ENCODE measurements at places on chromosomes 2 and 18.

GRCh38 chr2:56476509-56477071 is 292.8 kb downstream of the CCDC85A start:
- DNase-seq = no peak

- no peak for DNase-seq
These were observed 447.5 kb upstream of the SLC14A2 start for GRCh38 chr18:45167631-45168280.

GRCh38 chr2:38751596-38752410 is 642 bp upstream of the SRSF7 start:
- no peak for DNase-seq

DNA sequence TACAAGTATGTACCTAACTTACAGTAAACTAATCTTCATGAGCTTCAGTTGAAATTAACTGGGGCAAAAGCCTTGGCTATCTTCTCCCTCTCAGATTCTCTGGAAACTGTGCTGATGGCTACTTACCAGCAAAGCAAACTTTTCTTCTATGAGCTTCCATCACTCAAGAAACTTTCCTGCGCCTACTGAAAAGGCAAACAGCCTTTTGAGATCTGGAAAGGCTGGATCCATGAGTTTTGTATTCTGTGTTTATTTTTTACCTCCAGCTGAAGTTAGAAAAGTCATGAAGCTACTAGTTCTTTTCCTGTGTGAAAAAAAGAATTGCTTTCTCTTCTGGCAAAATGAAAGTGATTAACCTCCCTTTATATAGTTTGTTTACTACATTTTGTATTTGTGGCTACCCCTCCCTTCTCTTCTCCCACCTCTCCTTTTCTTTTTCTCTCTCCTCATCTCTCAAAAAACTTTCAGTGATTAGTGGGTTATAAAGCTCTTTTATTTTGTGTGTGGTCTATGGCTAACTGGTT is 49.2 kb upstream of the RNF152 start:
- no peak for DNase-seq

DNA sequence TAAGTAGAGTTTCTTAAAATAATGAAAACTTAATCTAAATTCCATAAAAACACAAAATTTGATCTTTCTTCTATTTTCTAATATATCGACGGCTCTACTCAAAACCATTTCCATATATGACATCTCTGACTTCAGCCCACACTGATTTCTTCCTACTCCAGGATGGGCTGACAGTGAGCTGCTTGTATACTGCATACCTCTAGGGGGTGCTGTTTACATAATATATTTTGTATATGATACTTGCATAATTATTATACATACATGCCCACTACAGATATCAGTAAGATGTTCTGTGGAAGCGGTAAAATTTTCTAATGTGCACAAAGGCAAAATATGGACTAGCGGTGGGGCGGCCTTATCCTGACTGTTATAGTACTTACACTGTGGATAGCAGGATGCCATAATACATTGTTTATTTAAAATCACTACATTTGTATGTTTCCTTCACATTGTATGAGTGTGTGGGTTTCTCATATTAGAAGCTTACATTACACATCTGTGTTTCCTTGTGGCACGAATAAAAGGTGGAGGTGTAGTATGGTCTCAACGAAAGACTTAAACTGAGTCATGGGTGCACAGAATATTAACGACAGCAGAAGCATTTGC is 66.1 kb upstream of the NXPH2 start:
- DNase-seq = peak; percentile 77

GRCh38 chr2:1648241-1649102 is 95.8 kb downstream of the PXDN start:
- DNase-seq = no peak

- DNase-seq = peak; percentile 79
These were observed 377.4 kb downstream of the TGIF1 start for GRCh38 chr18:3827236-3827845.

- DNase-seq = peak; percentile 55
These were observed 4.1 kb upstream of the VRK2 start for GRCh38 chr2:58042486-58042970.

DNA sequence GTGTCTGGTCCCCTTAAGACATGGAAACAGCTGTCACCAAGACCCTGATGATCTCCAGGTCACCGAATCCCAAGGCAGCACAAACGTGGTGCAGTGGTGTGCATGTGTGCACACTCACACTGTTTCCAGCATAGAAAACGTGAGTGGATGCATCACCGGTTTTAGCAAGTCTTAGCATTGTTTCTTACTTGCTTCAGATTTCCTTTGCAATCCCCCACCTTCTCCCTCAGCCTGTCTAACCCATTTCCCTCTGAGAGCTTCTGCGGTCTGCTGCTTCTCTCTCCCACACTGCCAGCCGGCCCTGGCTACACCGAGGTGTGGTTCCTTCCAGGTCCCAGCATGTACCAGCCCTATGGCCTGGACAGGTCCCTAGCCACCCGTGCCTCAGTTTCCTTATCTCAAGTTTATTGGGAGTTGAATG is 343.4 kb upstream of the HS6ST1 start:
- DNase-seq = no peak

DNA sequence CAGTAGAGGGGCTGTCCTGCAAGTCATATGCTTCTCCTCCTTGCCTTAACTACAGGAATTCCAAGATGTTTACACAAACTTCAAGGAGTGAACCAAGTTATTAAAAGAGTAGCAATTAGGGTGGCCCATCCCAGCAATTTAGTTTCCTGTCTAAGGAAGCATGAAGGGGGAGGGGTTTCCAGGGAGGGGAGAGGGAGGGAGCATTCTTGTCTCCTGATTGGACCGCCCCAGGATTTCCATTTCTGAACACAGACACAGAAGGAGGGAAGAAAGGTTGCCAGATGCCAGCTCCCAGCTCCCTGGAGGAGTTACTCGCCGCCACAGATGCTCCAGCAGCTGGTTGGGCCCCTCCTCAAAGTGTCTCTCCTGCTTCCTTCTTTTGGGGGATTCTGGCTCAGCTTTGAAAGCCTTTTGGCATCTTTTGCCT is 107.6 kb downstream of the TRIB2 start:
- peak; percentile 91 for DNase-seq

DNA sequence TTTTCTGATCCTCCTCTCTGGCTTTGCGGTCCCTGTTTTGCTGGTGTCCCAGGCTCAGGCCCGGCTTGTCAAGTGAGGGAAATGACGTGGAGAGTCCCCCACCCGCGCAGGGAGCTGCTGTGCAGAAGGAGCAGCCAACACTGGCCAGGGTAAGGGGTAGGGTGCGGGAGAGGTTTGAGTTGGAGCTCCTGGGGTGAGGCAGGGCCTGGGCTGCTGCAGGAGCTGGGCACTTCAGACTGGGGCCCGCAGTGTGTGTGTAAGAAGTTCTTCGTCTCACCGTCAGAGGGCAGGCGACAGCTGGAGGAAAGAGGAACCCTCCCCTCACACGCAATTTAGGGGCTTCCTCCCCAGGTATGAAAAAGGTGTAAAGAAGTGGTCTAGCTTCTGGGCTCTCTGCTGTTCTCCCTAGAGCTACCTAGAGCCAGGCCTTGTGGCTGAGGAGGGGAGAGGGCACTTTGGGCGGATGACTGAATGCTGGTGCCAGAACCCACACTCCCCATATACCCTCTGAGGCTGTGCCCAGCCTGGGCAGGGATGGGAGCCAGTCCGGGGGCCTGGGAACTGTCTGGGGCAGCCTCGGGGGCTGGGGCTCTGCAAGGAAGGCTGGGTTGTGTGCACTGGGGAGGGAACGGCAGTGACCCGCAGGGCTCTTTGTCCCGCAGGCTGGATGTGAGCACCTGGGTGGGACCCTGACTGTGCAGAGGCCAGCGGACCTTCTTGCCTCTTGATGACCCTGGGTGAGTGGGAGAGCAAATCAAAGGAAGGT is 11.8 kb downstream of the CELF4 start:
- DNase-seq = no peak

DNA sequence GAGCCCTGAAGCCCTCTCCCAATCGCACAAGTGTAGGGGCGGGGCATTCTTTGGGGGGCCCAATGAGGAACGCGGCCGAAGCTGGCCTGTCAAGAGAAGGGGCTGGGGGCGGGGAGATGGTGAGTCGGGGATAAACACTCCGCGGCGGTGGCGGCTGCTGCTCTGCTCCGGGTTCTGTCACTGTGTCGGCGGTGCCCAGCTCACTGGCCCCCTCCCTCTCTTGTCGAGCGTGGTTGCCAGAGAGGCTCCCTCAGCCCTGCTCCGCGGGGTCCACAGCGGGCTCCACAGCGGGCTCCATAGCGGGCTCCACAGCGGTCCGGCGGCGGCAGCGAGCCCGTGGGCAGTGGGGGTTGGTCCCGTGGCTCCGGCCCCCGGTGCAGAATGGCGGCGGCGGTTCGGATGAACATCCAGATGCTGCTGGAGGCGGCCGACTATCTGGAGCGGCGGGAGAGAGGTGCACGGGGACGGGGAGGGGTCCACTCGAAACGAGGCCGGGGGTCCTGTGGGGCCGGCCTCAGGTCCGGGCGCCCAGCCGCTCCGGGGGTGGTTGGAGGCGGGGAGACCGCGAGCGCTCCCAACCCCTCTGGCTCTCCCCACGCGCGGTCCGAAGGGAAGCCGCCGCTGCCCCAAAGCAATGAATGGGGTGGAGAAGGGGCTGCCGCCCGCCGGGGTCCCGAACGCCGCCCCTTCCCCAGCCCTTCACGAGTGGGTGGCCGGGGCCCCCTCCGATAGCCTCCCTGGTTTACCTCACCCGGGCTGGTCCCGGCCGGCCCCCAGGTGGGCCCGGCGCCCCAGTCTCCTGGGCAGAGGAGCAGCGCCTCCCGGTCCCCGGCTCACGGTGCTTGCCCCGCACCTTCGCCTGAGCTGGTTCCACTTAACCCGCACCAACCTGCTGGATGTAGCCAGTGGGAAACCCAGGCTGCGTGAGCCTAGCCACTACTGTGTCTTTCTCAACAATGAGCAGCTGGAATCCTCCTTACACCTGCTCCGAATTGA is at the start of gene MXD1:
Gene MXD1, plus strand, starts transcription at position 160 of the 996 bp plus-strand sequence. Its CDS starts 222 bp downstream, at position 382.
- DNase-seq = no peak

DNA sequence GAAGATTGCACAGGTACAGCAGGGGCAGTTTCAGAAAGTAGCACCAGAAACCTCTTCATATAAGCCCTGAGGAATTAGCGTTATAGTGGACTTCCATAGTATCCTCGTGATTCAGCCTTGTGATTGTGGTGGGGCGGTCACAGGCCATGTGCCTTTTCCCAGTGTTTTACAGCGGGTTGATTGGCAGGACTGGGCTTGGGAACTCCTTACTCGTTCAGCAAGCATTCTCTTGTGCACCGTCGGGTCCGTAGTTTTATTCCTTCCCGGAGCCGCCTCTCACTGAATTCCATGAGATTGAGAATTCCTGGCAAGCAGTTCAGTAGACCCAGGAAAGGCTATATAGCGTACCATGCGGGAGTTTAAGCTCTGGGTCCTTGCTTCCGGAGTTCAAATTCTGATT is 5.2 kb downstream of the COPS8 start:
- DNase-seq = no peak

DNA sequence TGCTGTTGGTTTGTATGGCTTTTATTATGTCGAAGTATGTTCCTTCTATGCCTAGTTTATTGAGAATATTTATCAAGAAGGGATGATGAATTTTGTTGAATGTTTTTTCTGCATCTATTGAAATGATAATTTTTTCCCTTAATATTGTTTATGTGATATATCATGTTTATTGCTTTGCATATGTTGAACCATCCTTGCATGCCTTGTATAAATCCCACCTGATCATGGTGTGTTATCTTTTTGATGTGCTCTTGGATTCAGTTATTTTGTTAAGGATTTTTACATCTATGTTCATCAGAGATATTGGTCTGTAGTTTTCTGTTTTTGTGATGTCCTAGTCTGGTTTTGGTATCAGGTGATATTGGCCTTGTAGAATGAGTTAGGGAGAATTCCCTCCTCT is 50.8 kb downstream of the G6PC2 start:
- DNase-seq = no peak

- DNase-seq = peak; percentile 45
These were observed 31.0 kb upstream of the TNS1 start for GRCh38 chr2:218033590-218034496.

- DNase-seq = no peak
These were observed 11.2 kb upstream of the NABP1 start for GRCh38 chr2:191666732-191667131.

All from A673 (cell line).